ENCODE measurements at places on chromosomes 5 and 9.

- DNase-seq = no peak
These were observed 553.3 kb downstream of the HTR1A start for GRCh38 chr5:63408984-63409383.

GRCh38 chr5:756865-757345 lies 27.6 kb downstream of the ZDHHC11B start:
- DNase-seq = no peak

GRCh38 chr5:139492700-139493192 lies 10.2 kb upstream of the STING1 start:
- DNase-seq = no peak

- DNase-seq = peak; percentile 22
These were observed 126.2 kb upstream of the DPYSL3 start for GRCh38 chr5:147635882-147636728.

DNA sequence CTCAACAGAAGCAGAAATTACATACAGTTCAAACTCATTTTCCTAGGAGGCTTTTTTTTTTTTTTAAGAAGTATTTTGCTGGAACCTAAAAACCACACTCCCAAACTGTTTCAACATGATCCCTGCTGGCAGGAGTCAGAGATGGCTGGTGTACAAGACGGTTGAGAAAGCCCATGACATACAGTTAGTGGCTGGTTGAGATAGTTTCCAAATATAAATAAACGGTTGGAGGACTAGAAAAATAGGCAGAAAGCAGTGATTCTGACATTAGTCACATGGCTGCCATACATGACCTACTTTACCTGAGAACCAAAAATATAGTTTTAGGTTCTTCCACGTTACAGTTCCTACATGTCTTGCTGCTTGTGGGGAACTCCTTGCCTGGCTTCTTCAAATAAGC lies 31.7 kb upstream of the BASP1 start:
- DNase-seq = peak; percentile 11

DNA sequence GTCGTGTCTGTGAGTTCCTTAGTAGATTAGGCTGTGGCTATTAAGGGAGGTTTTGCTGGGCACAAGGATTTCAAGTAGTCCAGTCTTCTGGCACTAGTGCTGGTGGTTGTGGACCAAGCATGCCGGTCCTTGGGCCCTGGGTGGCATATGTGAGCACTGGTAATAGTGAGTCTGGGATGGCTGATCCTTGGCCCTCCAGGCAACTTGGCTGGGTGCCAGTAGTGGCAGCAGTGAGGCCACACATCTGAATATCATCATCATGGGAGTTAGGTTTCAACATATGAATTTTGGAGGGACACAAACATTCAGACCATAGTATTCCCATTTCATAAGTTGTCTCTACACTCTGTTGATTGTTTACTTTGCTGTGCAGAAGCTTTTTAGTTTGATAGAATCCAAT lies 25.3 kb upstream of the APBA1 start:
- no peak for DNase-seq

GRCh38 chr9:104843644-104844240 lies 79.8 kb downstream of the NIPSNAP3B start:
- no peak for DNase-seq

DNA sequence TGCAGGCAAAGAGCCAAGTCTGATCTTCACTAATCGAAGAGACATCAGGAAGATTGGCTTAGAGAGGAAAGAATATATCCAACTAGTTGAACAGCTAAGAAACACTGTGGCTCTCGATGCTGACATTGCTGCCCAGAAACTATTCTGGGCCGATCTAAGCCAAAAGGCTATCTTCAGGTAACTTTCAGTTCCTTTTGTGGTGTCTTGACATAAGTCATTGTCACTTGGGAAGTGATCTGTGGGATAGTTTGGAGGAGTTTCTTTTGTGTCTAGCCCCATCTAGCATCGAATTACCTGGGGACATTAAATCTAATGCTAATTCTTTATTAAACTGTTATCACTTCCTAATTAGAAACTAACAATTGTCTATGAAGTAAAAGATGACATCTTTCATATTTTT lies 24.0 kb downstream of the VLDLR start:
- no peak for DNase-seq

DNA sequence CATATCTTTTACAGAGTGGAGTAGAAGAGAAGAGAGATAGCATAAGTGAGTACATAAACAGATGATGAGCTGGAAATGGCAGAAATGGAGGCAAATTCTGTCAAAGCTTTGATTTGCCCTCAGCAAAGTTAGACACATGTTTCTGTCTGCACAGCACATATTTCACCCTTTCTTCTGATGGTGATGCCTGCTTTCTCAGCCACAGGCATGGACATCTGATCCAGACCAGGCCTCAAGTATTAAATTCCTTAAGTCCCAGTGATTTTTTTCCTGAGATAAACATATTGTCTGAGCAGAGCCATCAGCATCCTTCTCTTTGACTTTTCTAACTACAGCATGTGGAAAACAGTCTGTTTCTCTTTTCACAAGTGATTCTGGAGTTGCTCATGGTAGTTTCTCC lies 409.8 kb downstream of the MAN2A1 start:
- no peak for DNase-seq

DNA sequence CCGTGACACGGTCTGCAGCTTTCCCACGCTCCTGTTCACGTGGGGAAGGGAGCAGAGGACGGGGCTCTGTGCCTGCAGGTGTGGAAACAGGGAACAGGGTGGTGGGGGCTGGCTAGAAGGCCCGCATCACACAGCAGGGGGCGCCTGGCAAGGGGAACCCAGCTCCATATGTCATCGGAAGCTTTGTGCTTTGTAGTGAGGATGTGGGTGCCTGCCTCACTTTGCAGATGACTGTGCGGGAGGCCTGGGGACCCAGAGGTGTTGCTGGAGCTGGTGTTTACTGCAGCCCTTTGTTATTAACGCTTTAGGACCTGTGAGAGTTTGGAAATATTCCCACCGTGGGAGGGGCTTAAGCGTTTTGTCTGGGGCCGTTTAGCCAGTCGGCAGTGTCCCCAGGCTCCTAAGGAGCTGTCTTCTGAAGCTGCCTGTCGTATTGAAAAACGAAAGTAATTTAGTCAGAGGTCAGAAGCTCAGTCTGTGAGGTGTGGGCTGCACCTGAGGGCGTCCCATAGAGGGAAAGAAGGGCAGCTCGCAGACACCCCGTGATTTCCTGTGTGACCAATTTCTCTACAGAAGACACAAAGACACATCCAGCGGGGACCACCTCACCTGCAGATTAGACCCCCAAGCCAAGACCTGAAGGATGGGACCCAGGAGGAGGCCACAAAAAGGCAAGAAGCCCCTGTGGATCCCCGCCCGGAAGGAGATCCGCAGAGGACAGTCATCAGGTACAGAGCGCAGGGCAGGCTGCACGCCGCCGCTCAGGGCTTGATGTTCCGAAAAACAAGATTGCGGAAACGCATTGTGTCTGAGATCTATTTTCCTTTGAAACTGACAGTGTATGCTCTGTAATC lies 9.1 kb downstream of the MAN1B1 start:
- no peak for DNase-seq

GRCh38 chr5:132760601-132761317 lies 13.5 kb downstream of the CCNI2 start:
- DNase-seq = no peak

DNA sequence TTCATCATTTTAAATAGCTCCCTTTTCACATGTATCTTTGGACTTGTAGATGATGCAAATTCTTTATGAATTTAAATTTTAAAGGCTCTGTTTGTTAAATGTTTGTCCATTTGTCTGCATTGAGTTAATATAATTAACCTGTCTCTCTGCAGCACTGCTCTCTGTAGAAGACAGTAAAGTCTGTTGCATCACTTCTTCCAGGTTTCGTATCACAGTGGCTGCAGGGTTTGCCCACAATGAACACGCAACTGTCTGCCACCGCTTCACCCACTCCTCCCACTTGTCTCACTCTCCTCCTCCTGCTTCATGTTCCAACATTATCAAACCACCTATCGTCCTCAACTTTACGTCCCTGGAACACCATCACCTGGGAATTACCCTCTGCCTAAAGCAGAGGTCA lies 231.3 kb upstream of the SLC30A5 start:
- DNase-seq = no peak

- DNase-seq = no peak
These were observed 302.7 kb downstream of the PLK2 start for GRCh38 chr5:58156973-58157701.

- peak; percentile 14 for DNase-seq
These were observed 530.3 kb downstream of the RASEF start for GRCh38 chr9:82532504-82533180.
